ENCODE measurements at places on chromosomes 7 and 10.

GRCh38 chr10:77555591-77556212 lies 81.9 kb downstream of the KCNMA1 start:
- no peak for DNase-seq

- DNase-seq, result no peak
Observed at GRCh38 chr7:12732428-12732827, 45.0 kb downstream of the ARL4A start.

DNA sequence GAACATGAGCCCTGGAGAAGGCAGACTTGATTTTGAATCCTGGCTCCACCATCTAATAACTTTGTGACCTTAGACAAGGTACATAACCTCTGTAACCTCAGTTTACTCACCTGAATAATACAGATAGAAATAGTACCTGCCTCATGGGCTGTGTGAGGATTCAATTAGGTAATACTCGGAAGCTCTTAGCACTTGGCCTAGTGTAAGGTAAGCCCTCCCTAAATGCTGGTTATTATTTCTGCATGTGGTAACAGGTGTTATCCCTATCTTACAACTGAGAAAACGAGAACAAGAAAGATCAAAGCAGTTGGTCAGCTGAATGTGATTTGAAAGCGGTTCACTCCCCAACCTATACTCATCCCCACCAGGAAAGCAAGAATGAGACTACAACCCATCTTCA lies 28.7 kb upstream of the ACSL5 start:
- DNase-seq, result no peak

DNA sequence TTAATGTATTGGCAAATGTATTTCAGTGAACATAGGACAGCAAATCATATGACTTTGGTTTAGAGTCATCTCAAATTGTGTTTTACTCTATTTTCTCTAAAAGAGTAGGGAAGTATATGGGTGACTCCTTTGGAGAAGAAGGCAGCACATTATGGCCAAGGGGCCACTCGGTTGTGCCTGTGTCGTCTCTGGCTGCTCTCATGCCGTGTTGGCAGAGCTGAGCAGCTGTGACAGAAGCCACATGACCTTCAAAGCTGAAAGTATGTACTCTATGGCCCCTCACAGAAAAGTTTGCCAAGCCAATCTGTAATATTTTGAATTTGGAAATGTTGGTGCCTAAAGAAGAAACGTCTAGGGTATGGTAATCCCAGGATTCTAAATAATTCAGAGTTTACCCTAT lies 47.5 kb downstream of the TASOR2 start:
- DNase-seq, result no peak

- no peak for DNase-seq
Observed at GRCh38 chr10:123858907-123859652, 32.5 kb downstream of the CPXM2 start.

GRCh38 chr10:91571671-91572070 lies 61.2 kb downstream of the PPP1R3C start:
- DNase-seq, result no peak

DNA sequence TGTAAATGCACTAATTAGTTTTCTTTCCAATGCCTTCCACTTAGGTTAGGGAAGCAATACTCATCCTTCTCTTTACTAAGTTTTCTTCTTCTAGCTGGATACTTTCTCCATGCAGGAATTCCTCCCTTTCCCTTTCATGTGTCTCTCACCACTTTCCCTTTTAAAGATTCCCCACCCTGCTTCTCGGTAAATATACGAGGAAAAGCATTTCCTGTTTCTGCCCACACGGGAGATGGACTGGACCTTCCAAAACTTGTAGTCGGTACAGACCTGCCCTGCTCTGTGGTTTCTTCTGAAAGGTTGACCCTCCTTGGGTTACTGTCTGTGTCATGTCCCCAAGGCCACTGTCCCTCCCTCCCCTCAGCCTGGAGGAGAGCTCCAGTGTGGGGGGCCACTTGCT lies 58.9 kb upstream of the LYZL2 start:
- no peak for DNase-seq

DNA sequence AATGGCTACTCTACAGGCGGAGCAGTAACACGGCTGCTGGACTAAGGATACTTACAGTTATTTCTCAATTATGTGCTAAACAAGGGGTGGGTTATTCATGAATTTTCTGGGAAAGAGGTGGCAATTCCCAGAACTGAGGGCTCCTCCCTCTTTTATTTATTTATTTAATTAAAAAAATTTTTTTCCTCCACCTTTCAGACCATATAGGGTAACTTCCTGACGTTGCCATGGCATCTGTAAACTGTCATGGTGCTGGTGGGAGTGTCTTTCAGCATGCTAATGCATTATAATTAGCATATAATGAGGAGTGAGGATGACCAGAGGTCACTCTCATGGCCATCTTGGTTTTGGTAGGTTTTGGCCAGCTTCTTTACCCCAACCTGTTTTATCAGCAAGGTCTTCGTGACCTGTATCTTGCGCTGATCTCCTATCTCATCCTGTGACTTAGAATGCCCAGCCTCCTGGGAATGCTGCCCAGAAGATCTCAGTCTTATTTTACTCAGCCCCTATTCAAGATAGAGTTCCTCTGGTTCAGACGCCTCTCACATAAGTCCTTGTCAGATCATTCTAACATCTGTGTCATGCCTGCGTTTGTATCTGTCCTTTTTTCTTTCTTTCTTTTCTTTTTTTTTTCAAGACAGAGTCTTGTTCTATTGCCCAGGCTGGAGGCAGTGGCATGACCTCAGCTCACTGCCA lies 15.9 kb upstream of the STOX1 start:
- no peak for DNase-seq

DNA sequence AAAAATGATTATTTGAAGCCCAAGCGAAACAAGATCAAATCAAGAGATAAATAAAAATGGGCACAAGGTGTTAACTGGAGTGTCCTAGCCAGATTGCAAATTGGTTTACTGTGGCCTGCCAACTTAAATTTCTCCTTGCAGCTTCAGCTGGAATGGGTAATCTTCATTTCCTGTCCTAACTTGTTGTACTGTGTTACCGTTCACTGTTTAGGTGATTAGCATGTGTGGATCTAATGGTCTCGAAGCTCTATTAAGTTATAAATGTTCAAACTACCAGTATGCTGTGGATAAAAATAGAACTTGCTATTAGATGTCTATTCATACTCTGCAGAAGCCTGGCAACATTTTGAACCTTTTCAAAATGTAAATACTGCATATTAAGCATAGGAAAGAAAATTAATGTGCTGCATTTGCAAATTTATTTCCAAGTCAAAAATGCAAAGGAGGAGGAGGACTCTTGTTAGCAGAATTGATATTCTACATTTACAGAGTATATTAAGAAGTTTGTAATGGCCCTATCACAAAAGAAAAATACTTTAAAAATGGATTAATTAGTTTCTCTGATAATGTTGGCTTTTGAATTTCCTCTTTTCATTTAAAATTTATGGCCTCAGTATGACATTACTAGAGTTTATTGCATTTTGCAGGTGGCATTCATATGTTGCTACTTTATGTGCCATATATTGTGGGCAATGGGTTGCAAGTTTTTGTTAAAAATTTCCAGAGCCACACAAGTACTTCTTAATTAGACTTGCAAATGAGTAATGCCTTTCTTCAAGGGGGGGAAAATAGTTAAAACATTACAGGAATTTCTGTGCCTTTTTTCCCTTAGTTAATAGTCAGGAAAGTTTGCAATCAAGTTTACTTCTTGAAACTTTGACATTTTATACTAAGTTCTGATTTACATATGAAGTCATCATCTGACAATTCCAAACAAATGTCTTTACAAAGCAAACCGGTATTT lies 92.1 kb downstream of the CABCOCO1 start:
- no peak for DNase-seq

- DNase-seq, result no peak
Observed at GRCh38 chr10:133338080-133339071, 1.7 kb upstream of the CALY start.

GRCh38 chr10:129033340-129033739 lies 433.7 kb upstream of the MGMT start:
- no peak for DNase-seq

Data from thymus (tissue), 14 donors.